Stimulated activated naive CD4-positive, alpha-beta T cell (primary cell): ENCODE measurements at places on chromosomes 4 and X.

DNA sequence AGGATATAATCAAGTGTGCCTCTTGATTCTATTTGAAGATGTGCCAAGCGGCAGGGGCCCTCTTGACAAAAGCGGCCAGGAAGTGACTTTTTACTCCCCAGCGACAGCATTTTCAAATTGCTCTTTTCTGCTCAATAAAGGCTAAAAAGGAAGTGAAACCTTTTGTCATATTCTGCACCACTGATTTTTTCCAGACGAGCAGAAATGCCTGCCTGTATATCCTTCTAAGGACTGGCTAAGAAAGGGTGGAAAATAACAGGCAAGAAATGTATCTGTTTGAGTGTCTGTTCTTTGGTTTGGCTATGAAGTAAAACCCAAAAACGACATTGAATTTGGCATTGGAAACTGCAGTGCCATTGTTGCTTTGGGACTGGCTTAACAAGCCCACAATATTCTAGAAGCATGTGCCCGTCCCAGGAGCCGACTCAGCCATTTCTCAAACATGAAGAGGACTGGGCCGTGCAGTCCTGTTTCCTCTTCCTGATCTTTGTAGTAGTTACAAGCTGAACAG, 25.4 kb downstream of the TMSB4X start:
- DNase-seq, result no peak

- no peak for DNase-seq
Observed at GRCh38 chr4:97589481-97590196, 553.6 kb downstream of the STPG2 start.

DNA sequence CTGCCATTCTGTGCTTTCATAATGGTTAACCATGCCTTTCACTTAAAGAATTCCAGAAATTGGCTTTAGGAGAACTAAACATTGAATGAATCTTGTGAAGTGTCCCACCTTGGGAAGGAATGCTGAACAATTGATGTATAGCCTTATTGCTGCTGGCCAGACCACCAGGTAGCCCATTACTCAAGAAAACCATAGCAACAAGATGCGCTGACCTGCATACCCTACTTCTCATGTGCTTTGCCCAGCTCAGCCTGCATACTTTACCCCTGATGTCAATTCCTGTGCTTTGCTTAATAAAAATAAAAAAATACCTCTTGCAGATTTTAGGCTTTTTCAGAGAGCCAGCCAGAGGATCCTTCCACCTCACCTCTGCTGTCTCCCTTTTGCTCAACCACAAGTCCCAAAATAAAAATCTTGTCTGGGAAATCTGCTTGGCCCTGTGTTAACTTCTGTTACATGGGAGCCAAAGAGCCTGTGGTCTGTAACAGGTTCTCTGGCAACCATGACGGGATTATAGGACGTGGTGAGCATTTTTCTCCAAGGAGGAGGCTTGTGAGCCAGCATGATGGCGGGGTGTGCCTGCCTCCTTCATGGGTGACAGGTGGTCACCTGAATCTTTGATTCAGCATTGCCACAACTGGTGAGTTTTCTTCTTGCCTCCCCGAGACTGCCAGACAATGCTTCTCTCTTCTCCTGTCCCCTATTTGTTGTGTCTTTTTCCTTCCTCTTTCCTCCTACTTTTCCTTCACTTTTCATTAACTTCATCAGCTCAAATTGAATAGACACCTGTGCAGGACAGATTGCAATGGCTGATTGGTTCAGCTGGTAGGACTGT, 106.8 kb downstream of the ARSJ start:
- DNase-seq, result no peak

DNA sequence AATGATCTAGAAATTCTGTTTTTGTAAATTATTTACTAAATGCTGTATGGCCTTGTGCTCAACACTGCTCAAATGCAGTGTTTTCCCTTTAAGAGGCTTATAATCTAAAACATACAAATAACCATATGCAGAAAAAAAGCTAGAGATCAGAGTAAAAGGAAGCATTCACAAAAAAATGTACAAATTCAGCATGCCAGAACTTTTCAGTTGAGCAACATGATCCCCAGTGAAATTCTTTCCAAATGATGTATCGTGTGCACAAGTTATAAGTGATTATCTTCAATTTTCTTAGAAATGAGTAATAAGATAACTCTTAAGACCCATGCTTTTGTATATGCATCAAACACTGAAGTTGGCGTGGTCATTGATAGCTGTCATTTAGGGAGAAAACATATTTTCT, 5.0 kb downstream of the GPC3 start:
- DNase-seq, result no peak

GRCh38 chrX:100895365-100896075, 21.4 kb upstream of the NOX1 start:
- peak; percentile 32 for DNase-seq

- DNase-seq, result no peak
Observed at GRCh38 chr4:185246453-185246852, 37.1 kb downstream of the SNX25 start.

DNA sequence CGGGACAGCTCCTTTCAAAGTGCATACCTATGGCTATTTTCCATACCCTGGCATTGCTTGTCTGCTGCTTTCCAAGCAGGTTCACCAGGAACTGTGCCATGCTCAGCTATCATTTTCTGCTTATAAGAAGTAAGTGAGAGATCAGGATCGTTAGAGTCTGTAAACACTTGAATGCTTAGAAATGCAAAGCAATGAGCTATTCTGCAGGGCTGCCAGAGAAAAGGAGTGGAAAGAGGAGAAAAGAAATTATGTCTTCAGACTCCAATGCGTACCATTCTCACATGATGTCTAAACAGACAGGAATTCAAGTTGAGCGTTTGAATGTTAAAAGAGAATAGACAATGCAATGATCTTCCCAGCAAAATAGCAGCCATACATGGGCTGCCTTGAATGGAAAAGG, 245.5 kb upstream of the SLC7A11 start:
- no peak for DNase-seq

DNA sequence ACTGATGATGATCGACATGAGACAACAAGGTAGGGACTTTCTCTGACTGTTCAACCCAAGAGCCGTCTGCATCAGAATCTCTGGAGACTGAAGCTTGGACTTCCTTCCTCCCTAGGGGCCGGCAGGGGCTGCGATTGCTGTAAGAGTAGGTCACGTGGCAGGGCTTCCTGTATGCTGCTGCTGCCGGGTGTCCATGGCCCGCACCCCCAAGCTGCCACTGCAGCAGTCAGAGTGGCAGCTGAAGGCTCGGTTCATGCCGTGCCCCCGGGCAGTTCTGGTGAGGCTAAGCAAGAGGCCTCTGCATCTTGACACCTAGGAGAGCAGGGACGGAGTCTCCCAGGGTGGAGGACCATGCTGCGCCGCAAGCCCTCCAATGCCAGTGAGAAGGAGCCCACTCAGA, at the start of gene SASH3:
SASH3 (plus strand) TSS at position 203 of the 400 bp plus-strand sequence; CDS start at position 352, 149 bp downstream.
- no peak for DNase-seq

GRCh38 chr4:123255971-123256370, 140.6 kb upstream of the SPRY1 start:
- no peak for DNase-seq

GRCh38 chr4:117637347-117637746, 396.9 kb upstream of the NDST3 start:
- DNase-seq, result no peak

DNA sequence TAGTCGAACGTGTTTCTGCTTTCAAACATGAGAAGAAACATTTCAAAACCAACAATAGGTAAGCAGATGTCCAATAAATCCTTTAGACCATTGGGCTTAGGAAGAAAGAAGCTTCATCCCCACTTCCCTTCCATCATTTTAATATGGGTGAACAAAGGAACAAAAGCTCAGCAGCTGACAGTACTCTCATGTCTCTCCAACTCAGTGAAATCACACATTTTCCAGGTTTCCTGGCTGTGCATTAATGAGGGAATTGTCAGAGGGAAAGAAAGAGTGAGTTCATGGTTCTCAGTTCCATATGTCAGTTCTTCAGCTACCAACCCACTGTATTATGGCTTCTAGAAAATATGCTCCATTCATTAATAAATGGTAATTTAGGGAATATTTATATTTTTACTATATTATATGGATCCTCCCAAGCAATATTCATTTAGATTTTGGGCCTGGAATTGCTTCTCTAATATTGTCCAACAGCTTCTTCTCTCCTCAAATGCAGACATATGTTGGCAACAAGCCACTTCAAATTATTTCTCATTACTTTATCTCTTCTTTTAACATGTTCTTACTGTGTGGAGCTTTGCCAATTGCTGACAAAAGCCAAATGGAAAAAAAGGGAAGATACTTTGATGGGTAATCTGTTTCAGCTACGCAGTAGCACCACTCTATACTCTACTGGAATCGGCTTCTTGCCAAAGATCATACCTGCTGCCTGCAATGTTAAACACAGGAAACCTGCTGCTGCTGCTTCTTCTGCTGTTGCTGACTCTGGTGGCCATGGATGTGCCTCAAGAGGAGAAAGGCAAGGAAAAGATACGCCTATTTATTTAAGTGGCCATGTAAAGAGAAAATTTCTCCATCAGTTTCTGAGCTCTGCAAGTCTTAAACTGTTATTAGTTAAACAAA, 1757.6 kb downstream of the ARAP2 start:
- no peak for DNase-seq

DNA sequence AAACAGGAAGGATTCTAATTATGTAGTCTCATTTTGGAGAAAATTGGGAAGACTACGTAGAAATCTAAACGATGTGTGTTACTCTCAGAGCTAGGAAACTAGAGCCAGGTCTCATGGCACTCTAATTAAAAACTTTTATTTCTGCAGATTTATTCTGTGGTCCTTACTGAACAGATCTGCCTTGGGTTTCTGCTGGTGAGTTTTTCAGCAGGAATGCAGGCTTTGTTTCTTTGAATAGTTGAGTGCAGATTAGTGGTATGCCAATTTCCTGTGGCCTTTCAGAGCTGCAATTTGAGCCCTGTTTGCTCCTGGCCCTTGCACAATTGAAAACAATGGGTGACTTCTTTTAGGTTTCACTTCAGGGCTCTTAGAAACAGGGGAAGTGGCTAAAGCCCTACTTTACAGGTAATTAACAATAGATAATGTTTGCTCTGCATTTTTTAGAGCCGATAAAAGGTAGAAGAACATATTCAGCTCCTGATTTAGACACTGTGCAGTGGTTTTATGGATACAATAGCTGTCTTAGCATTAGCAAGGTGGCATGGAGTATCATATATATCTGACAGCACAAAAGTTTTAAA, 21.8 kb downstream of the SPRY1 start:
- no peak for DNase-seq

- DNase-seq, result no peak
Observed at GRCh38 chrX:13741695-13742094, 7.1 kb downstream of the OFD1 start.

GRCh38 chr4:151865312-151865711, 104.5 kb upstream of the GATB start:
- no peak for DNase-seq

GRCh38 chr4:164572877-164573279, 181.1 kb upstream of the SMIM31 start:
- no peak for DNase-seq

GRCh38 chr4:83866834-83867621, 331.1 kb downstream of the GPAT3 start:
- no peak for DNase-seq

DNA sequence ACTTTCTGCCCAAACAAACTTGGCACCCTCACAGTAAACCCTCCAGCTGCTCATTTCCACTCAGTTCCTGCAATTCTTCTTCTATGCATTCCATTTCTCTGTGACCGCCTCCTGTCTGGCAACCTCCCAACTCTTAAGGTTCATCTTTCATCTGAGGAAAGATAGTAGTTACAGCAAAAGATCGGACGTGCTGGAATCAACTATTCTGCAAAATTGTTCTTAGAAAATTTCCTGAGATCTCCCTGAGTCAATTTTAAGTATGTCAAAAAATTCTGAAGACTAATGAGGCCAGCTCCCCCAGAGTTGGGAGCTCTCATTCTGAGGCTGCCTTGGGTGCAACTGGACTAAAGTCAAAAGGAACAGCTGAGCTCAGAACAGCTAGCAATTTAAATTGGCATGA, 1026.0 kb downstream of the ADGRL3 start:
- DNase-seq, result no peak

- DNase-seq, result no peak
Observed at GRCh38 chr4:55887594-55887993, 34.1 kb downstream of the EXOC1 start.
